NCI-H226 (cell line): ENCODE measurements at places on chromosomes 16 and 17.

- DNase-seq = no peak
Observed at GRCh38 chr16:12321311-12321842, 344.8 kb downstream of the SNX29 start.

GRCh38 chr16:58266336-58266735 is 28.5 kb downstream of the PRSS54 start:
- DNase-seq = no peak

GRCh38 chr17:40412880-40413279 is 4.8 kb downstream of the TOP2A start:
- no peak for DNase-seq

DNA sequence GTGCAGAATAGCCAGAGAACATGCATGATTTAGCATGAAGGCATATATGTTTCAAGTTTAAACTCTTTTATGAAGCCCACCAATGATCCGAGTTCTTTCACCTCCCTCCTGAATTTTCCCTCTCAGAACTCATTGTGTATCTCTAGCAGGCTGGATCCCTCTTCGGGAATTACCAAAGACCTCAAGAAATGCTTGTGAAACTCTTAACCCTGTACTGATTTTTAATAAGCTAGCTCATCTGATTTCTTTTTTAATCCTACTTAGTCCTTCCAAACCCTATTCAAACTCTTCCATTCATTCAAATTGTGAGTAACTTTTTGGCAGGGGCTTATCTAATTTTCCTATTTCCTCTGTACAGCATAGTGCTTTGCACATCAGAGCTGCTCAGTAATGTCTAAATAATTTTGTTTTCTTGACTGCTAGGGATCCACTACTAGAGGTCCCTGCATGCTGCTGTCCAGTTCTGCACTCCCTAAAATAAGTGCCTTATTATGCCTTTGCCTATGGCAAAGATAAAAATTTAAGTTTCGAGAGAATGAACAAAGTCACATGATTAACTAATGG is 723.8 kb downstream of the CDH11 start:
- peak; percentile 84 for DNase-seq

DNA sequence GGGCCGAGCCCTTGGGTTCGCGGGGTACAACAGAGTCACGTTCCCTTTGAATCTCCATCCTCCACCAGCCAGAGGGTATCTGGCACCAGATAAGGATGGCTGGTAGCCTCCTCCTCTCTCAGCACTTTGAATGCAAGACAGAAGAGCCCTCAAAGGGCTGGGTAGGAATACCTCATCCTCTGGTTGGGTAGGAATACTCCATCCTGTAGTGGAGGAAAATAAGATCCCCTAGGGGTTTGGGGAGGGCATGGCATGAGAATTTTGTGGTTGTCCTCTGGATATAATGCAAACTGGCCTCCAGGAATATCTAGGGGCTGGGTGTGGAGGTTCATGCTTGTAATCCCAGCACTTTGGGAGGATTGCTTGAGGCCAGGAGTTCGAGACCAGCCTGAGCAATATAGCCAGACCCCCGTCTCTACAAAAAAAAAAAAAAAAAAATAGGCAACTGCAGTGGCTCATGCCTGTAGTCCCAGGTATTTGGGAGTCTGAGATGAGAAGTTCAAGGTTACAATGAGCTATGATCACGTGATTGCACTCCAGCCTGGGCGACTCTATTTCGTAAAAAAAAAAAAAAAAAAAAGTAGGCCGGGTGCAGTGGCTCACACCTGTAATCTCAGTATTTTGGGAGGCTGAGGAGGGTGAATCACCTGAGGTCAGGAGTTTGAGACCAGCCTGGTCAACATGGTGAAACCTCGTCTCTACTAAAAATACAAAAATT is 2.7 kb downstream of the IGFBP4 start:
- DNase-seq = peak; percentile 67

GRCh38 chr16:10181196-10182162 is 749 bp downstream of the GRIN2A start:
- peak; percentile 45 for DNase-seq
